ENCODE measurements at places on chromosomes 1 and 21.

DNA sequence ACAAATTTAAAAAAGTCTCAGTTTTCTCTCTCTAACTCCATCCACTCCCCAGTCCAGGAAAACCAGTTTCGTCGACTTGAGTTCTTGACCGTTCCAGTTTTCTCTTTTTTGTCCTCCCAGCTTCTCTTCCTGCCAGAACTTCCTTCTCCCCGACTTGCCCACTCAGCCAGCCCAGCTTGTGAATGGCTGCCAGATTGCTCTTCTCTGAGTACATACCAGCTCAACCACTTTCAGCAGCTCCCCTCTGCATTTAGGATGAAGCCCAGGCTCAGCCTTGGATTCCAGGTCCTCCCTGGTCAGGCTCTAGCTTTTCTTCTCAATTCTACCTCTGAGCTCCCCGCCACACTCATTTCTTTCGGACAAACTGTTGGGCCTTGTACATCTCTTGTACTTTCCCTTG lies 1.4 kb downstream of the DIO1 start:
- DNase-seq, result no peak

GRCh38 chr1:83012950-83013349 lies 986.0 kb downstream of the TTLL7 start:
- DNase-seq, result no peak

GRCh38 chr1:28775121-28775942 lies 36.6 kb upstream of the OPRD1 start:
- peak; percentile 82 for DNase-seq

- DNase-seq, result no peak
Observed at GRCh38 chr1:12773438-12773837, at the start of gene PRAMEF12. PRAMEF12 (plus strand) TSS chr1:12773738; CDS start chr1:12774868, 1,130 bp downstream.

- DNase-seq, result peak; percentile 8
Observed at GRCh38 chr21:15682186-15682895, 47.4 kb upstream of the USP25 start.
